ENCODE measurements at places on chromosomes 2 and 18.
A peak's percentile ranks its signal among the peaks of the same experiment; 100 is the strongest.

DNA sequence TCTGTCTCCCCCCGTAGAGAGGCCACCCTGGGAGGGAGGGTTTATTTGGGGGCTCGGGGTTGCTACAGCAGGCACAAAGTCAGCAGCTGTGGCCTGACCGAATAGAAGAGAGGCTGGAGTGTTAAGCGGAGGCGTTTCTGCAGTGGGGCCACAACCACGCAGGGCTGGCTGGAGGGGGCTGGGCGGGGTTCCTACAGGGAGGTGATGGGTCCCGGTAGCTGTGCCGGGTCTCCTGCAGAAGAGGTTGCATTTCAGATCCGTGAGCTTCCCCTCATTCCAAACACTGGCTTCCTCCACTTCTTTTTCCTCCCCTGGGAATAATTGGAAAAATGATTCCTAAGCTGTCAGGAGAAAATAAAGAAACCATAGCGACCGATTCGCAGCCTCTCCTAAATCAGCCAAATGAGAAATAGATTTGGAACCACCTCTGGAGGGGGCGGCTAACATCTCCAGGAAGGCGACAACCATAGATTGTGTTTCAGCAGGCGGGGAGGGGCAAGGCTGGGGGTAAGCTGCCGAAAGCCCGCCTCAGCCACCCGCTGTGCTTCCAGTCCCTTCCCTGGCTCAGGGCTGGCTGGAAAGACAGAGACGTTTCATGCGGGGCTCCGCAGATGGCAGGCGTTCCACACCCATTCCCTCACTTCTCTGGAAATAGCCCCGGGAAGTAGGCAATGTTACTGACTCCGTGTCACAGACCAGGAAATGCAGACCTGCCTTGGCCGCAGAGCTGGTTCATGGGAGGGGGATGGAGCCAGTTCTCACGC lies 85.6 kb upstream of the TAF1B start:
- no peak for DNase-seq

GRCh38 chr2:112884869-112885505 lies 26.0 kb upstream of the IL37 start:
- peak; percentile 81 for DNase-seq

DNA sequence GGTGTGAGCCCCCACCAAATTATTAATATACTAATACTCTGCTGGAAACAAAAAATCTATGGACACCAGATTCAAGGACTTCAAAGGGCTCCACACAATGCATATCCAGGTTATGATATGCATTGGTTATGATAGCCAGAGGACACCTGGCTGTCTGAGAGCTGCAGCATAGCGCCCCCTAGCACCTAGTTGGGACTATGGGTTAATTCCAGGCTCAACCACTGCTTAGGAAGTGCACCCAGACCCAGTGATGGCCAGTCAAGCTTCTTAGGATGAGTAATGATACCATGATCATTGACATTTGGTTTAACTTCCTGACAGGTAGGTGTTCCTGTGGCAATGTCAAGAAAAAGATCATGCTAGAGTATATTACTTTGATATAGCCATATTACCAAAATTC lies 3.8 kb upstream of the FRZB start:
- DNase-seq: no peak

- DNase-seq: no peak
These were observed 42.3 kb upstream of the NETO1 start for GRCh38 chr18:72910045-72910444.

- DNase-seq: no peak
These were observed 30.0 kb downstream of the REEP1 start for GRCh38 chr2:86307431-86307830.

GRCh38 chr18:9062418-9062751 lies 40.1 kb upstream of the NDUFV2 start:
- DNase-seq: no peak

DNA sequence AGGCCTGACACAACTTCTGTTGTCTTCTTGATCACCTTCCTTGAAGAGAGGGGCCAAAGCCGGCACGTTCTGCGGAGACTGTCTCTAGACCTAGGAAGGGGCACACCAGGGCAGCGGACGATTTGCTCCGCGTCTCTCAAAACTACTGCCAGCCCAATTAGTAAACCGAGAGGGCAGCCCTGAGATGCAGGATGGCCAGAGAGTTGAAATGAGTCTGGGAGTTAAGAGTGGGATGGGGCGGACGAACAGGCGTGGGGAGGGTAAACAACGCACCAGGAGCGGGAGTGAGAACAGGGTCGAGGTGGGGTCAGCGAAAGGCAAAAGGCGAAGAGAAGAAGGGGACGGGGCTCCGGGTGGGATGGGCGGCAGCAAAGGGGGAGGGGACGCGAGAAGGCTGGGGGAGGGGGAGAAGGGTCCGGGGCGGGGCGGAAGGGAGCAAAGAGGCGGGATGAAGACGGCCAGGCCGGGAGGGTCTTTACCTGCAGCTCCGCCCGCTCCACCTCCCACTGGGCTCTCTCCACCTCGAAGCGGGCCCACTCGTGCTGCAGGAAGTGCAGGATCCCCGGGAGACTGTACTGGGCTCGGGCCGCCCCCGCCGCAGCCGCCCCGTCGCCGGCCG lies 476 bp downstream of the STRN start:
- peak; percentile 59 for DNase-seq

GRCh38 chr2:149226790-149227189 lies 103.6 kb upstream of the LYPD6 start:
- no peak for DNase-seq

- no peak for DNase-seq
These were observed 42.7 kb downstream of the CYP26B1 start for GRCh38 chr2:72104821-72105588.

GRCh38 chr2:60945341-60945740 lies 64.0 kb downstream of the REL start:
- no peak for DNase-seq

- DNase-seq: no peak
These were observed 61.5 kb downstream of the ADCYAP1 start for GRCh38 chr18:965921-966758.

GRCh38 chr18:58135701-58136331 lies 91.8 kb downstream of the NEDD4L start:
- DNase-seq: peak; percentile 53

Data from stimulated activated CD4-positive, alpha-beta T cell treated with anti-CD3 and anti-CD28 coated beads, Interleukin-2, amount 100 ng/mL, for 24 hours (primary cell).